Midbrain (tissue), 1 donor: ENCODE measurements at places on chromosomes 4 and X.
A peak's percentile ranks its signal among the peaks of the same experiment; 100 is the strongest.

- peak; percentile 1 for DNase-seq
Measured at GRCh38 chr4:47577779-47578553, 92.9 kb downstream of the ATP10D start.

GRCh38 chr4:159926871-159927270 is 824.0 kb downstream of the RAPGEF2 start:
- DNase-seq = no peak

- DNase-seq = no peak
Measured at GRCh38 chr4:112058433-112058832, 86.8 kb upstream of the FAM241A start.

DNA sequence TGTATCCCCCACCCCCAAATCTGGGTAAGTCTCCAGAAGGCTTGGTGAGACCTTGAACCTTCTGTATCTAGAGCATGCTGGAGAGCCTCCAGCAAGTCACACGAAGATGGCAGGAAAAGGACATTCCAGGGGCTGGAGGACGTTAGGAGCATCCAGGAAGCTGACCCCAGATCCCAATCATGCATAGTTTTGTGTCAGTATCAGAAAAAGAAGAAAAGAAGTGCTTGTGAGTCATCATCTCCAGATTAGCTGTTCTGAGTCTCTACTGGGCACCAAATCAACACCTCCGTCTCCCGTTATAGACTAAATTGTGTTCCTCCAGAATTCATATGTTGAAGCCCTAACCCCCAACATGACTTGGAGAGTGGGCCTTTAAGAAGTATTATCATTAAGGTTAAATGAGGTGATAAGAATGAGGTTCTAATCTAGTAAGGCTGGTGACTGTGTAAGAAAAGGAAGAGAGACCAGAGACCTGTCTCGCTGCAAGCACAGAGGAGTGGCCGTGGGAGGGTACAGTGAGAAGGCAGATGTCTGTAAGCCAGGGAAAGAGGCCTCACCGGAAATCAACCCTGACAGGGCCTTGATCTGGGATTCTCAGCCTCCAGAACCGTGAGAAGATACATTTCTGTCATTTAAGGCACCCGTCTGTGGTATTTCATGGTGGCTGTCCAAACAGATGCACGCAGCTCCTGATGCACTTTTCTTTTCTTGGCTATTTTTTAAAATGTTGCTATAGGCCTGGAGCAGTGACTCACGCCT is 38.1 kb upstream of the CLDN24 start:
- DNase-seq = no peak

DNA sequence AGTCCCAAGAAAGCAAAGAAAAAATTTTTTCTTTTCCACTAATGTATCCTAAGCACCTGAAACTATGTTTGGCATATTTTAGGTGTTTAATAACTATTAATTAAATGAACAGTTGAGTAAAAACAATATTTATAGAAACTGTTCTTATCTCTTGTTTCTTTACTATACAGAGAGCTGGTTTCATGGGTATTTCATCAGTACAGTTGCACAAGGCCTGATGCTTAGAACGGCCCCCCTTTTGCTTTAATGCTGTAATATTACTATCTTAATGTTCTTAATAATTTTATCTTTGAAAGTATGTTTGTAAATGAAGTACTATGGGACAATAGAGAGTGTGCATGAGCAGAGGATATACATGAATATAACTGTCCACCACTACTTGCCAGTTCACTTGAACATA is 479.1 kb upstream of the SLIT2 start:
- no peak for DNase-seq

- DNase-seq = peak; percentile 83
Measured at GRCh38 chrX:102659790-102660757, 8.8 kb downstream of the GPRASP1 start.

DNA sequence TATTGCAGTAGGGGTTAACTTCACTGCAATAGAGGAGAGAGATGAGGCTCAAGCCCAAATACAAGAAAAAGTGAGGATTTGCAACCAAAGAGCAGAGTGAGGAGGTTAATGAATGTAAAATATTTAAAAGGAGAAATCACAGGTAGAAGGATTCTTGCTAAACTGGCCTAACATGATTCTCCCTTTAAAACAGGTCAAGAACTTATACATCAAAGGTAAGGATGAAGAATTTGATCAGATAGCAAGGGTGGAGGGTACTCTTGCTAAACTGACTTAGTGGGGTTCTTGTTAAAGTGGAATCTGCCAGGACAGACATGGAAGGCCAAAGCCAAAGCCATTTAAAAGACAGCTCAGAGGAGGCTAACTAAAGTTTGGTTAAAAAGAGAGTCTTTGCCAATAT is 193.0 kb downstream of the GABRB1 start:
- no peak for DNase-seq

- no peak for DNase-seq
Measured at GRCh38 chrX:68938244-68939004, 109.6 kb downstream of the EFNB1 start.

GRCh38 chr4:176443646-176444409 is 124.1 kb downstream of the SPCS3 start:
- DNase-seq = no peak
